SK-N-SH (cell line): ENCODE measurements at places on chromosomes 13 and 19.

DNA sequence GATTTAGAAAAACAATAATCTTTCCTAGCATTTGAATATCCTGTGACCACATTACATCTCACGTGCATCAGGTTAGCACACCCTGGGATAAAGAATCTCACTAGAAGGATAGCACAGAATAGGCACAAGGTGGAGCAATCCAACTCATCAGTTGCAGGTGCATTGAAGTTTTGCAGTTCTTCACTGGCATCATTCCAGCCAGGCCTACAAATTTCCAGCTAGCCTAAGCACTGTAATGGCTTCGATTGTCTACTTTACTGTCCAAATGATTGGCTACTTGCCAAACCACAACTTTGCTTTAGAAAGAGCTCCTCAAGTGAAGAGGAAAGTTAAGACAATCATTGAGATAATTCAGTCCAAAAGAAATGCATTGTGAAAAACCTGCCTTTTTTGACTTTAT, 89.5 kb downstream of the SPRY2 start:
- no peak for DNase-seq

GRCh38 chr13:39918620-39919236, 263.3 kb downstream of the COG6 start:
- DNase-seq = no peak

- no peak for DNase-seq
These were observed 427.6 kb downstream of the SPRY2 start for GRCh38 chr13:79913141-79913827.

- DNase-seq = no peak
These were observed 2.7 kb downstream of the CD22 start for GRCh38 chr19:35331551-35332214.

DNA sequence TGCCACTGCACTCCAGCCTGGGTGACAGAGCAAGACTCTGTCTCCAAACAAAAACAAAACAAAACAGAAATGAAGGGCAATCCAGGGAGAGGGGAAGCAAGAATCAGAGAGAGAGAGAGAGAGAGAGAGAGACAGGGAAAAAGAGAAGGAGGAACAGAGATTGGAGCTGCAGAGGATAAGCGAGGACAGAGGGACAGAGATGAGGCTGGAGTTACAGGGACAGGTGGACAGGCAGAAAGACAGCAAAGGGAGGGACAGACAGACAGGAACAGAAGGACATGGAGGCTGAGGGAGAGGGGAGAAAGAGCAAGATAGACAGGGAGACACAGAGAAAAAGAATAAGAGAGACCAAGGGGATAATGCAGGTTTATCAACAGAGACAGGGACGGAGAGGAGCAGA, 1.3 kb upstream of the CRX start:
- DNase-seq = no peak

DNA sequence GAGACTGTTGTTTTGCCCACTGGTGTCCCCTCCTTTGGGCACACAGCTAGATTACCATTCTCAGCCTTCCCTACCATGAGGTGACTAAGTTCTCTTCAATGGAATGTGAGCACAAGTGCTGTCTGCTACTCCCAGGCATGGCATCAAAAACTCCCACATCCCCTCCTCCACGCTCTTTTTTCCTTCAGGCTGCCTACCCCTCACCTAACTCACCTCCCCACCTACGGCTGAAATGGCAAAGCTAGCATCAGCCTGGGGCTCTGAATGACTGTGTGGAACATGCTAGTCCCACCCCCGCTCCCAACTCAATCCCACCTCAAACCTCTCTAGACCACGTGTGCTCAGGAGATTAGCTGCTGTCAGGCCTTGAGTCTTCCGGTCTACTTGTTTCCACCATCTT, 512.2 kb downstream of the DIAPH3 start:
- no peak for DNase-seq

DNA sequence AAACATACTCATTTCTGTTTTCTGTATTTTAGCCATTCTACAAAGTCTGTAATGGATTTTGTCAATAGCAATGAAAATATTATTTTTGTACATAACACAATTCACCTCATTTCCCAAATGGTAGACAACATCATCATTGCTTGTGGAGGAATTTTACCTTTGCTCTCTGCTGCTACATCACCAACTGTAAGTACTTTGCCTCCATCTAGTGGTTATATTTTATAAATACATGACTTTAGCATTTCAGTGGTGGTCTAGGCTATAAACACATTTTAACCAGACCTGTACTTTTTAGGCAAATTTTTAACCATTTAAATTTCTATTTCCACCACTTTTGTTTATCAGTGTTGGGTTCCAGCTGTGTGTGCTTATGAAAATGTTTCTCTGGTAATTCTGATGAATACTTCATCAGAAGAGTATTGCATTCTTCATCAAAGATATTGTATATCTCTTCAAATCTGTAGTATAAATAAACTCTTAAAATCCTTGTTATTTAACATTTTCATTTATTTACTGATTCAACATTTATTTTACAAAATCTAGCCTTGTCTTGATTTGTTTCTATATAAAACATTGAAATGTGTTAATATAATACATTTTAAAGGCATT, 222.4 kb downstream of the NBEA start:
- DNase-seq = peak; percentile 16
